ENCODE measurements at places on chromosomes 12 and 14.

DNA sequence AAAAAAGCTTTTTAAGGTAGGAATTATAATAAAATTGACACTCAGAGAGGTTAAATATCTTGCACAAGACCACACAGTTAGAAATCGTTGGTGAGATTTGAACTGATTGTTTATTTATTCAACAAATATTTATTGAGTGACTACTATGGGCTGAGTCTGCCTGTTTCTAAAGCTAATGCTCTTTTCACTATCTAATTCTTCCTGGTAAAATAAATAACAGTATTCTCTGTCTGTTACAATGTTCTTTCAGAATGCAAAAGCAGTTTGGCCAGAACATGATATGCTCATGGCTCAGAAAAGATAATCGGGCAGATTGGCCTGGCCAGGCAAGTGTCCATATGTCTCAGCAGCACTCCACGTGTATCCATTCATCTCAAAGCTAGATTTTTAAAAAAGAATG lies 82.0 kb downstream of the BTG1 start:
- no peak for DNase-seq

DNA sequence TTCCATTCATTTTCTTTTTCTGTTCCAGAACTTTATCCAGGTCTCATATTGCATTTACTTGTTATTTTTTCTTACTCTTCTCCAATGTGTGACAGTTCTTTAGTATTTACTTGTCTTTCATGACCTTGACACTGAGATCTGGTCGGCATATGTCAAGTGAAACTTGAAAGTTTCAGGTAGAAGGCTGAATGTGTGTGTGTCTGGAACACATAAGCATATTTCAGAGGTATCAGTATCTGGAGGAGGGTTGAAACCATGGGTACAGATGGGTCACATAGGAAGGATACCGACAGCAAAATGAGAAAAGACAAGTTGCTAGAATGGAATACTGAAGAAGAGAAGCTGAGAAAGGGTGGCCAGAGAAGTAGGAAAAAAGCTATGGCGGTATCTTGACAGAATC lies 22.5 kb upstream of the PTGDR start:
- DNase-seq = no peak

DNA sequence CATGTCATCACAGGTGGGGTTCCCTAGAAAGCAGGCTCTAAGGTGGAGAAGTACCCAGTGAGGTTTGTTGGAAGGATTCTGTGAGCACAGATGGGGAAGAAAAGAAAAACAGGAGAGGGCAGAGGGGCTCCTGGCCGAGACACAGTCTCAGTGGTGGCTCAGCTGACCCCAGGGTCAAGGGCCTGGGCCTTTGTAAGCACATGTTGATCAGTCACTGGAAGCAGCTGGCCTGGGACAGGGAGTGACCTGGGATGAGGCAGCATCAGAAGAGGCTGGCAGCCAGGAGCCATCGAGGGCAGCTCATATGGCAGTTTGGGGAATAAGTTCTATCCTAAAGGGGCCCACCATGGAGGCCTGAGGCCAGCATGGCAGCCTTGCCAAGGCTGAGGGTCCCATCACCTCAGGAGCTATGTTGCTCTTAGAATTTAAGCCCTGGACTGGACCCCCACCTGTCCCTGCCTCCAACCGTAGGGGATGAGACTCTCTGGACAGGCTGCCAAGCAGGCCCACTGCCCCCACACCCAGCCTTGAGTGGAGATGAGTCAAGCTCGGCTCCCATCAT lies 6.3 kb upstream of the TMEM179 start:
- DNase-seq = no peak

DNA sequence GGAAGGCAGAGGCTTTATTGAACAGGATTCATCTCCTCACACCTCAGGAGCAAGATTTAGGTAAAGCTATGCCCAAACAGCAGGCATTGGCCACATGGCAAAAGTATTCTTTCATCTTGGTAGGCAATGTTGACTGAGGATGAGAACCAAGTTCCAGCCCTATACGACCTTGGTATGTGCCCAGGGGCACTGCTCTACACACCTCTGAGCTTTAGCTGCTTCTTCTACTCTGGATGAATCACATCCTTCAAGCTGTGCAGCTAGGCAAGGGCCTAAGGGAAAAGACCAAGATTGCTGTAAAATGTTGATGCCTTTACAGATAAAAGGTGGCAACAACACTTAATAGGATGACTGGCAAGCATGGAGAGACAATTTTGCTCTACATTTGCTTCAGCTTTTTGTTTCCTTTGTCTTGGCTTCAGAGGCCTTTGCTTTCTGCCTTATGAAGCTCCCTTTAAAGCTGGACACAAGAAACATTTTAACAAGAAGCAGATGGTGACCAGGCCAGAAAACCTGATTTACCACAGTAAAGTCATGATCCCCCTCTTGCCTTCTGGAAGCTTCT lies 183.3 kb upstream of the KITLG start:
- no peak for DNase-seq

GRCh38 chr12:26810330-26810729 lies 22.7 kb downstream of the ITPR2 start:
- no peak for DNase-seq
